ENCODE measurements at places on chromosomes 4 and X.

DNA sequence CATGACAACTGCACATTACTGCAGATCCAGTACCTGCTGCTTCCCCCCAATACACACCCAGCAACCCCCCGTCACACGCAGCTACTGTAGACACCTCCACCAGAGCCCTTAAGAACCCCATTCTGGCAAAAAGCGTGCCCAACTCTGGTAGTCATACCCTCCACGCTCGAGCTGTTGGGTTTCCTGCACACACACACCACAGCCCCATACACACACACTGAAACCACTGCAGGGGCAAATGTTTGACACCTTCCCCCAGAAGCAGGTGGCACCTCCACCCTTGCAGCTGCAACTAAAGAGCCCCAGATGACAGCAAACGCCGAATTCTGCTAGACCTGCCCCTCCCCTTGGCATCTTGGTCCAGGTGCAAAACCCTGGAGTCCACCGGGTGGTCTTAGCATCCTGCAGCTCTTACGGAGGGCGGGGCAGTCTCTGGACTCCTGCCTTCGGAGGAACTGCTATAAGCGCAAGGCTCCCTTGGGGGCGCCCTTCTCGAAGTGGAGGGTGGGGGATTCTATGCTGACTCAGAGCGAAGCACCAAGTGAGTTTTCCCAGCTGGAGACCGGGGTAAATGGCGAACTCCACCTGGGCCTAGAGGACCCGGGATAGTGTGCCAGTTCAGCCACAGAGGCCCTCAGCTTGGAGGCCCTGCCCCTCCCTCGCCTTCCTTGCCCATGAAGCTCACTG lies 1.5 kb downstream of the FRMPD3 start:
- no peak for DNase-seq

DNA sequence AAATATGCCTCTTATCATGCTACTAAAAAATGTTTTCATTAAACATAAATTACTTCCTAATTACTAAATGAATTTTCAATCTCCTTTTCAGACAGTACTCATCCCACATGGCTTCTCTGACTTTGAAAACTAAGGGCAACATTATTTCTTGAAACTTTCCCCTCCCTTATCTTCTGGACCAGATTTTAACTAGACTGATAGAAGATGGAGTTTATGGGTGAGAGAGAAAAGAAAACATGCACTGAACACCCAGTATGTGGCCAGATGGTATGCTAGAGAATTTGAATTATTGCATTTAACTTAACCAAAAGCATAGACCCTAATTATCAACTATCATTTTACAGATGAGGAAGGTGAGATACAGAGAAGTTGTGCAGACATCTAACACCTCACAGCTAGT lies 16.8 kb downstream of the CNOT6L start:
- DNase-seq, result no peak

- no peak for DNase-seq
Measured at GRCh38 chr4:17170131-17170530, 271.7 kb upstream of the LDB2 start.

DNA sequence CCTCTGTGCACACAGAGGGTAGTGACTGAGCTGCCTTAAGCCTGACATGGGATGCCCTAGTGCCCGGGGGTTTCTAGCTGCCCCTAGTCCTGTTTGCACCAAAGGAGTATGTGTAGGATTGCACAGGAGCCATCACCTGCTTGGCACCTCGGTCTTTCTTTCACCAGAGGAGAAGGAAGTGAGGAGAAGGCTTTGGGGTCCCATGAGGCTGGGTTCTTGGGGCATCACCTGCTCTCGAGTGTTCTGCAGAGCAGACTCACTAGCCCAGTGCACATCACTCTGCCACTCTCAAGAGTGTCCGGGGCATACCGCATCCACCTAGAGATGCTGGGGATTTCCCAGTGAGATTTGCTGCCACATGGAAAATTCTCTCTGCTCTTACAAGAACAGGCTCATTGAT lies 40.5 kb upstream of the GPR78 start:
- no peak for DNase-seq

DNA sequence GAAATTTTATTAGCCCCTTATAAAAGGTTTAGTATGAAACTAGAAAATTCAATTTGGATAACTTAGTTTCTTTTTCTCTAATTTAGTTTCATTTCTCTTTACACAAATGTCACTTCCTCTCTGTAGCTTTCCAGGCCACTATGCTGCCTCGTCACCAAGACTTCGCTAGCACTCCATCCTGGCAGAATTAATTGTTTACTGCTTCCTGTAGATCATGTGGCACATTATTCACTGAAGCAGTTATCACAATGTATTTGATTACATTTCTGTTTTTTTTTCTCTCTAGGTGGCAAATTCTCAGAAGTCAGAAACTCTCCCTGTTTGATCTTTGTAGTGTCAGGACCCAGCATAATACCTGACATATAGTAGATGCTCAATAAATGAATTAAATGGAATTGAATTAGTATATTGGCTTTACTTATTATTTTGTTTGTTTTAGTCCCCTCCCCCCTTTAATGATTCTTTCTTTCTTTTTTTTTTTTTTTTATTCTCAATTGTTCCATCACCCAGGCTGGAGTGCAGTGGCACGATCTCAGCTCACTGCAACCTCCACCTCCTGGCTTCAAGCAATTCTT lies 9.3 kb upstream of the SAT1 start:
- DNase-seq, result no peak

DNA sequence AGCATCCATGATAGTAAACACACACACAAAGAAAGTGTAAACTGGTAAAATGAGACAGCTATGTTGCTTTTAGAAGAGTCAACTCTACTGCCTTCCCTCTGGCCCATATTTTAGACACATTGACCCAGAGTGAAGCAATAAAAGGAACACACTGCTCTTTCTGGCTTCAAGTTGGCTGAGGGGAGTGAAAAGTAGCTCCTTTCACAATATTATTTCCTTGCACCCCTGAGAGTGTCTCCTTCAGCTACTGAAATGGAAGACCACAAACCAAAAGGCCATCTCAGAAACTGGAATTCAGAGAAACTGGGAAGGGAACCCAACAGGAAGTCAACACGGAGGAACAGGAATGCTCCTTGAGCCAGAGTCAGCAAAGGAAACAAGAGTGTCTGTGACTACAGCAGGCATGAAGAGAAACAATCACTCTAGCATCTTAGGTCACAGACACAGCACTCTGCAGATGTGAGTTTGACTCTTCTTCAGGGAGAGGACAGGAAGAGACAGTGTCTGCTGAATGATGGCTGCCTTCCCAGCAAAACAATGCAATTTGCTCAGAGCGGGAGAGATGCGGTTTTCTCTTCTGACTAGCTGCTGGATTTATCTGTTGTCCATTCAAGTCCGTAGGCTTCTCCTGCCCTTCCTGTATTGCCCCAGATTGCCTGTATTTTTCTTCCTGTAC lies 106.7 kb downstream of the SPATA18 start:
- no peak for DNase-seq

- DNase-seq, result no peak
Measured at GRCh38 chr4:156242390-156242789, 288.7 kb upstream of the CTSO start.

- DNase-seq, result no peak
Measured at GRCh38 chr4:1772853-1773538, 20.1 kb upstream of the FGFR3 start.

DNA sequence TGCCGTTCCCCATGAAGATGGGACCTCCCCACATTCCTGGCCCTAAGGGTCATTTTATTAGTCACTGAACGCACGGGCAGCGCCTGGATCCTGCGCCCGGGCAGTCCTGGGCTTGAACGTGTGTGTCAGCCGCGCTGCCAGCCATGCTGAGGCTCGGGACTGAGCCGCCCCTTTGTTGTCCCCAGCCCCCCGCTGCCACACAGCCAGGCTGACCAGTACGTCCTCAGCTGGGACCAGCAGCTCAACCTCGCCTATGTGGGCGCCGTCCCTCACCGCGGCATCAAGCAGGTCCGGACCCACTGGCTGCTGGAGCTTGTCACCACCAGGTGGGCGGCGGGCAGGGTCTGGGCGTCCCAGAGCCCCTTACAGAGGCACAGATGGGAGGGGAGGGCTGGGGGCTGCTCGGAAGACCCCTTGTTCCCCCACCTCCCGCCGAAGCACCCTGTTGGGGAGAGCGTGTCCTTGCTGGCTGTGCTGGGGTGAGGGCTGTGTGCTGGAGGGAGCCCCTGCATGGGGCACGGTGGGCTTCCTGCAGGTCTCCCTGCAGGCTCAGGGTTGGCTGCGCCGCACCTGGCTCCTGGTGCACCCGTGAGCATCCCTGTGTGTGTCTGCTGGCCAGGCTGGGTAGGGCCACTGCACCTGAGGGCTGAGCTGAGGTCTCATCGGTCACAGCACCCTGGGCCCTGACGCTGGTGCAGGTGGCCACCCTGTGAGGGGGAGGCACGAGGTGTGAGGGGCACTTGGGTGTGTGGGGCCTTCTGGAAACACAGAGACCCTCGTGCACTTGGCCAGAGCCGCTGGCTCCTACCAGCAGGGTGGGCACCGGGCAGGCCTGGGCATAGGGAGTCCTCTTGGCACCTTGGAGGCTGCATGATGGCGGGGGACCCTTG lies 1.0 kb downstream of the IDUA start:
- no peak for DNase-seq

GRCh38 chr4:182877326-182877883 lies 39.8 kb downstream of the DCTD start:
- no peak for DNase-seq

- no peak for DNase-seq
Measured at GRCh38 chrX:130994671-130995070, 63.5 kb upstream of the ARHGAP36 start.

DNA sequence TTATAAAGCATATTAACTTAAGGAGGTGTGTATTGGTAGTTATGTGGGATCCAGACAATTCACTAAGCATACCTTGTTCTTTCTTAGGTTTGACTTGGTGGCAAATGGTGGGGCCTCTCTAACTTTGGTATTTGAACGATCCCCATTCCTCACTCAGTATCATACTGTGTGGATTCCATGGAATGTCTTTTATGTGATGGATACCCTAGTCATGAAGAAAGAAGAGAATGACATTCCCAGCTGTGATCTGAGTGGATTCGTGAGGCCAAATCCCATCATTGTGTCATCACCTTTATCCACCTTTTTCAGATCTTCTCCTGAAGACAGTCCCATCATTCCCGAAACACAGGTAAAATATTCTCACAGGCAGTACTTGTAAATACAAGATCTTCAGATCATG lies 186.4 kb downstream of the DCTD start:
- no peak for DNase-seq

- DNase-seq, result no peak
Measured at GRCh38 chr4:179817317-179817716, 2375.1 kb upstream of the AGA start.

DNA sequence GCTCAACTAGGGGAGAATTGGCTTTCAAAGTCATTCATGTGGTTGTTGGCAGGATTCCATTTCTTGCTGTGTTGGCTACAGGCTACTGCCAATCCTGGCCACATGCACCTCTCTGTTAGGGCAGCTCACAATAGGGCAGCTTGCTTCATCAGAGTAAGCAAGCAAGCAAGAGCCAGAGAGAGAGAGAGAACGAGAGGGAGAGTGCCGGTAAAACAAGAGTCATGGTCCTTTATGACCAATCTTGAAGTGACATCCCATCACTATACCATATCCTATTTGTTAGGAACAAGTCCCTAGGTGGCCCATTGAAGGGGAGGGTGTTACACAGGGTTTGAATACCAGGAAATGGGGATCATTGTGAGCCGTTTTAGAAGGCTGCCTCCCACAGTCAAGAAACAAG lies 33.0 kb upstream of the TLR2 start:
- no peak for DNase-seq

DNA sequence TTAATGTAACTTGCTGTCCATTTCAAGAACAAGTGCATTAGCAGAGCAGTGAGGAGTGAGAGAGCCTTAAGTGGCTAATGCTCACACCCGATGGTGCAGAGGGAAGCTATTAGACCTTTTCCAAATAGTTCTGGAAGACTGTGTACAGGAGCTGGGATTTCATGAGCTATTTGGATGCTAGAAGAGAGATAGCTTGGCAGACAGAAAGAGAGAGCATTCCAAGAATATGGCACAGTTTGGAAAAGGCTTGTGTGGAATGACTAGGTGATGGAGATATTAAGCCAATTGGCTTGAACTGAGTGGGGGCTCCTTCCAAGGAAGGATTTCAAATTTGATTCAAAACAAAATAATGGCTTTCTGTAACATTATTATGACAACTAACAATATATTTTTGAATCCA lies 1097.2 kb upstream of the TENM3 start:
- no peak for DNase-seq

DNA sequence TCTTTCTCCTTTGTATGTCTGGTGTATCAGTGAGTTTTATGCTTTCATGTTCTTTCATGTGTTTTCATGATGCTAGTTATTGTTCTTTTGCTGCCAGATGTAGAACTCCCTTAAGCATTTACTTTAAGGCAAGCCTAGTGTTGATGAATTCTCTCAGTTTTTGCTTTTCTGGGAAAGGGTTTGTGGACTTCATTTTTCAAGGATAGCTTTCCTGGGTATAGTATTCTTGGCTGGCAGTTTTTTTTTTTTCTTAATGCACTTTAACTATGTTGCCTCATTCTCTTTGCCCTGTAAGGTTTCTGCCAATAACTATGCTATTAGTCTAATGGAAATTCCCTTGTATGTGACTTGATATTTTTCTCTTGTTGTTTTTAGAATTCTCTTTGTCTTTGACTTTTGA lies 77.1 kb downstream of the GPAT3 start:
- DNase-seq, result no peak

DNA sequence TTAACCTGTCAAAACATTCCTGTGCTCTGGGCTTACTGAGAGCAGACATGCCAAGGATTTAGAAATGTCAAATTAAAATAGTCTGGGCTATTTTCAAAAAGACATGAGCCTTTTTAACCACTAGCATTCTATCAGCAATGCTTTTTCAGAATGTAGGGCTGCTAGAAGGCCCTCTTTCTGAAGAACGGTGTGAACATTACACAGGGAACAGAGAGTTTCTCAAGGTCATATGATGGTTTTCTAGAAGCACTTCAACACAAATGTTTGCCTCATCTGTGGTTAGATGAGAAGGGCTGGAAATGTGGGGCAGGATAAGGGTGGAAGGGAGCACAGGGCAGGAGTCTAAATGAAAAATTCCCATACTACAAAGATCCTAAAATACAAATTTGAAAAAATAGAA lies 39.3 kb downstream of the GRIA3 start:
- no peak for DNase-seq

DNA sequence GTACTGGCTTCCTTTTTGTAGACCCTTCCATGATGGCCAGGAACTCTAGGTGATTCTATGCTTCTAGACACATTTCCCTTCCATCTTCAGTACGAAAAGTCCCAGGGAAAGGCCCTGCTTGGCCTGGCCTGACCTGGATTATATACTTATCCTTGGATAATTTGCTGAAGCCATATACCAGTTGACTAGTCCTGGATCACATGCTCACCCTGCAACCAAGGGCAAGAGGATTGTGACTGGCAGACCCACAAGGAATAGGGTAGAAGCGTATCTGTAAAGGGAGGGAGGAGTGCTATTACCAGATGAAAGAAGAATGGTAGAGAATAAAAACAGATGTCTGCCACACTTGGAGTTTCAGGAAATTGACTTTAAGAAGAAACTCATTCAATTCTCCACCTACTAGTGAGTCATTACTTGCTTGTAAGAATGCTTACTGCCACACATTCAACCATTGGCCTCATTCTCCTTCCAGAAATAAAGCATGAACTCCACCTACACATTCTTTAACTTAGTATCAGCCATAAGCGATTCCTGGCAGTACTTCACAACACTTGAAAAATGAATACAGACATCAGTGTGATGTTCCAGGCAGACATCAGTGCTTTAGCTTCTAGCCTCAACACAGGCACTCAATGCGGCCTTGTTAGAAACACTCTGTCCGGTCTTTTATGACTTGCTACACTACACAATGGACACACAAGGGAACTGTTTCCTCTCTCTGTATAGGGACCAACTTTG lies 141.8 kb downstream of the CBR4 start:
- DNase-seq, result no peak

- DNase-seq, result no peak
Measured at GRCh38 chrX:123308658-123309057, 124.6 kb downstream of the GRIA3 start.
